Urinary bladder (tissue), 4 donors: ENCODE measurements at places on chromosomes 3 and 15. TPM values are rescaled to one million over a fixed set of nuclear protein-coding genes. Genes with fewer than 3 reads are reported as not detected.

DNA sequence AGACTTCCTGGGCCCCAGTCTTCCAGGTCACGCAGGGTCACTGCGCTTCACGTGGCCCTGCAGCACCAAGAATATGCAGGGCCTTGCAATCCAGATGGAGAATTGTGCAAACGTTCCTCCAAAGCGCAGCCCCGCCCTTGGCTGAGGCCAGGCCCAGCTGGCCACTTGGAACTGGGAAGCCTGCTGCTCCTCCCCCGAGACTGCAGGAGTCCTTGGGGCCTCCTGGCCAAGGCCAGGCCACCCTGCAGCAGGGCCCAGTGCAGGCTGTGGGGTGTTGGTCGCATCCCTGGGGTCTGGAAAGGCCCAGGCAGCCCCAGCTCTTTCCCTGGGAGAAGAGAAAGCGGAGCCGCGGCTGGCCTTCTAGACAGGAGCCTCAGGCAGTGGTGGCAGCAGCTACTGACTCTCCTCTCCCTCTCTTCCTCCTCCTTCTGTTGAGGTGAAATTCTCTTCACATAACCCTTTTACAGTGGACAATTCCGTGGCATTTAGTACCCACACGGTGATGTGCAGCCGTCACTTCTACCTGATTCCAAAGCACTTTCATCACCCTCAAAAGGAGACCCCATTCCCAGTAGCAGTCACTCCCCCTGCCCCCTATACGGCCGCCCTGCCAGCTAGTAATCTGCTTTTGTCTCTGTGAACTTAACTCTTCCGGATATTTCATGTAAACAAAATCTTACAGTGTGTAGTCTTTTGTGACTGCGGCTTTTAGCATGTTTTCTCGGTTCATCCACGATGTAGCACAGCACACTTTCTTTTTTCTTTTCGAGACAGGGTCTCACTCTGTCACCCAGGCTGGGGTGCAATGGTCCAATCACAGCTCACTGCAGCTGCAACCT lies 103.9 kb downstream of the TMEM266 start:
- DNase-seq: no peak

DNA sequence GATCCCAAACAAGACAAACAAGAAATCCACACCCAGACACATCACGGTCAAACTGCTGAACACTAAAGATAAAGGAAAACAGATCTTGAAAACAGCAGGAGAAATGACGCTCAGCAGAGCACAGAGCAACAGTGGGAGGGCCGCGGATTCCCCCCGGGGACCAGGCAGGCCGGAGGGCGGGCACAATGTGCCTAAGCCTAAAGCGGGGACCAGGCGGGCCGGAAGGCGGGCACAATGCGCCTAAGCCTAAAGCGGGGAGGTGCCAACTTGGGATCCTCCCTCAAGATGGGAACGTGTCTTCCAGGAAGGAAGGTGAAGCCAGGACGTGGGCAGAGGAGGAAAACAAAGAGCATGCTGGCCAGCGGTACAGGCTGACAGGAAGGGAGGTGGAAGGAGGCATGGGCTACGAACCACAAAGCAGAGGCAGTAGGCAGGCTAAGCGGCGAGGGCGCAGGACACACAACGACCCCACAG lies 31.1 kb downstream of the CYFIP1 start:
- DNase-seq: no peak

- no peak for DNase-seq
These were observed at the start of gene CCR2 for GRCh38 chr3:46353647-46354410. Gene CCR2, plus strand, starts transcription at chr3:46354111. Its CDS starts 3,417 bp downstream, at chr3:46357528.

- no peak for DNase-seq
These were observed 200.8 kb upstream of the STRIT1 start for GRCh38 chr3:155494332-155494731.

GRCh38 chr15:42367041-42367440 lies 7.7 kb downstream of the CAPN3 start:
- no peak for DNase-seq

GRCh38 chr15:25939122-25939521 lies 76.0 kb upstream of the ATP10A start:
- DNase-seq: no peak

GRCh38 chr3:155670335-155670734 lies 74.5 kb downstream of the PLCH1 start:
- DNase-seq: no peak

GRCh38 chr3:36362216-36362615 lies 18.1 kb upstream of the STAC start:
- DNase-seq: no peak

DNA sequence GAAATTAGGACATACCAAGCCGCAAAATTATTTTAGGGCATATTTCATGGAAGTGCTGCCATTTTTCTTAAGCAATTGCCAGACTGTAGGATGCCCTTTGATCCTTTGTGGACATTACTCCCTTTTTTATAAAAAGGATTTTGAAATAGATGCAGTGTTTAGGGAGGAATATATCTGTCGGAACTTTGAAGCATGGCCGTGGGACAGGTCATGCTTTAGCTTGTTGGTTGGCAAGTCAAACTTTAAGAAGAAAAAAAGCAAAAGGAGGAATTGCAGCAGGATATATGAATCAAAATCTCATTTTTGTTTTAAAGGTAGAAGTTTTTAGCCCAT lies 122.1 kb downstream of the MCTP2 start:
- no peak for DNase-seq

GRCh38 chr3:159832024-159832423 lies 156.6 kb upstream of the IL12A start:
- no peak for DNase-seq

Gene KY
- total RNA-seq: 4.9 TPM

Gene RTP1
- not detected for total RNA-seq

Gene SACM1L
- total RNA-seq: 77.9 TPM

Gene PCLAF
- 41.5 TPM for total RNA-seq

Gene FBXW12
- total RNA-seq: 0.32 TPM
